ENCODE measurements at places on chromosomes 12 and 14.
A peak's percentile ranks its signal among the peaks of the same experiment; 100 is the strongest.

DNA sequence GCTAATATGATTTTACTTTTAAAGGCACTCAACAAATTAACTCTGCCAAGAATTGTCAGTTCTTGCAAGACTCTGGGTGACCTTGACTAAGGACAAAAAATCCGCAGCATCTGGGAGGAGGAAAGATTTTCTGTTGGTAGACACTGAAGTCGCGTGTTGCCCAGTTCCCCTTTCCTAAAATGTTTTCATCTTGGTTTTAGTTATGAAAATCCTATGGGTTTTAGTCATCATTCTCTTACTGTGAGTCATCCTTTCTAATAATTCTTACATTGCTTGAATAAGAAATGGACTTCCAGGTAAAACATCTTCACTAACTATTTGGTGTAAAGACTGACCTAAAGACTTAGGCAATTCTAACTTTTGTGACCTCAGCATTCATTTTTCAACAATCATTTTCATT, 9.1 kb downstream of the GSG1 start:
- no peak for DNase-seq

DNA sequence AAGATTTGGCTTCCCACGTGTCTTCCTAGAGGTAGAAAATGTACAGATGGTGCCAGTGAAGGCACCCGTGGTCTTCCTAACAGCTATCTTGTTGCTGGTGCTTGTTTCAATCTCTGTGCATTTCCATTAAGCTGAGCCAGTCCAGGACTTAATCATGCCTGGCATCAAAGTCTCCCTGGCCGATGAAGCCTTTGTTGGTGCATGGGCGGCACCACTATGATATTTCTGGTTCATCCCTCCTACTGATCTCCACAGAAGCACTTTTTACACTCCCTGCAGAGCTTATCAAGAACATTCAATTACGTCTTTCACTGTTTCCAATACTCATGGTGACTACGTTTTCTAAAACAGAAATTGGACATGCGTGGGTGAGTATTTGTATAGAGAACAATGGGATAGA, 128.4 kb downstream of the TTC8 start:
- no peak for DNase-seq

DNA sequence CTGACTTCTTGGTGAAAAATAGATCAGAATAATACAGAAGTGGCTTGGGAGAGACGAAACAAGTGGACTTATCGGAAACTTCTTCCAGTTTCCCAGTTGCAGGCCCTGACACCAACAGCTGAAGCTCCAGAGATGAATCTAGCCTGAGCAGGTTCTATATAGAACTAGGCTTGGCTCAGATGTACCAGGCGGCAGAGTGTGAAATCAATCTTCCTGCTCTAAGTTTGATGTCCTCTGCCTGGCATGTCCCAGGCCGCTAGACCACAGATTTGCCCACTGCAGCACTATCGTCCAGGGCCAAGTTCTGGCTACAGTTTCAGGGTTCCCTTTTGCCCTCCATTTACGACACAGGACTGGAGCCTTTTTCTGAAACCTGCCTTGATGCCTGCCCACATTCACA, 91.3 kb upstream of the PLEKHA5 start:
- DNase-seq: no peak

- peak; percentile 6 for DNase-seq
Observed at GRCh38 chr14:86654558-86655184, 1124.7 kb downstream of the FLRT2 start.

DNA sequence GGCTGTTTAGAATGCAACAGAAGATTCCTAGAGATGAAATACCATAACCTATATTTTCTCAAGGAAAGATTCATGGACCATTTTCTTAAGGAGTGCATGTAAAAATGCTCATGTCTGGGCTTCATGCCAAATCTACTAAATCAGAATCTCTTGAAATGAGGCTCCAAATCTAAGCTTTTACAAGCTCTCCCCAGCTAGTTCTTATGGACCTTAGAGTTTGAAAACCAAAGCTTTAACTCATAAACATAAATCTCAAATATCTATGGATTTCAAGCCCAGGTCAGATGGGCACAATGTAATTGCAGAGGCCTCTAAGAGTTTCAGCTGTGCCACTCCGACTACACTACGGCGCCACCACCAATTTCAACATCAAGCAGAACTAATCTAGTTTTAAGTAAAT, 117.3 kb upstream of the CAND1 start:
- no peak for DNase-seq
